ENCODE measurements at places on chromosomes 1 and 21.

DNA sequence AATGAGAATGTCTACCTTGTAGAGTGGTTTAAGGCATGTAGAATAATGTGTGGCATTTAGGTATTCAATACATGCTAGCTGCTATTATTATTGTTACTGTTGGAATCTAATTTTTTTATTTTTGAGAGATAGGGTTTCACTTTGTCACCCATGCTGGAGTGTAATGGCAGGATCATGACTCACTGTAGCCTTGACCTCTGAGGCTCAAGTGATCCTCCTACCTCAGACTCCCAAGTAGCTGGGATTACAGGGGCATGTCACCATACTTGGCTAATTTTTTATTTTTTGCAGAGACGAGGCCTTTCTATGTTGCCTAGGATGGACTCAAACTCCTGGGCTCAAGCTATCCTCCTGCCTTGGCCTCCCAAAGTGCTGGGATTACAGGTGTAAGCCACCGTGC, 61.9 kb downstream of the EPB41 start:
- no peak for DNase-seq

DNA sequence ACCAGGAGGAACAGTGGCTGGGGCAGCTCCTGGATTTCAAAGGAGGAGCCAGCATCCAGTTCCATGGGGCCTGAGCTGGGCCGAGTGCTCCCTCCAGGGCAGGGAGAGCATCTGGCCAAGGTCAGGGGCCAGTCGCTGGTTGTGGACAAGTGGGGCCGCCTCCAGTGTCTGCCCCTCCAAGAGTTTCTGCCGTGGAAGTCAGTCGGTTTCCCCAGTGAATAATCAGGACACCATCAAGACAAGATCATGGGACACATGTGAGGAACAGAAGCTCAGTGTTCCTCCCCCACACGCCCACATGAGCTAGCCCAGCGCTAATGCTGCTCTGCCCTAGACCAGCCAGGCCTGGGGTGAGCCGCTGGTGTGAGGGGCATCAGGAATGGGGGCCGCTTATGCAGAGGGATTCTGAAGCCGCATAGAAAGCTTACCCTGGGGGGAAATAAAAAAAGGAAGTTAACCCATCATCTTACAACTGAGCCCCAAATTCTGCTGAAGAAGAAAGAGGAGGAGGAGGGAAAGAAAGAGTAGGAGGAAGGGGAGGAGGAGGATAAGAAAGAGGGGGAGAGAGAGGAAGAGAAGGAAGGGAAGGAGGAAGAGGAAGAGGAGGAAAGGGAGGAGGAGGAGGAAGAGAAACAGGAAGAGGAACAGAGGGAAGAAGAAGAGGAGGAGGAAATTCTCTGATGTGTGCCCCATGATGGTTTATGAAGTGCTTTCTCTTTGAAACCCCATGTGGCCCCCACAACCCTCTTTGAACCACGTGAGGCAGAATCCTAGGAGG, 198.4 kb downstream of the MATN1 start:
- no peak for DNase-seq

GRCh38 chr1:219587401-219587800, 25.5 kb downstream of the ZC3H11B start:
- DNase-seq, result no peak

GRCh38 chr1:183635099-183635605, 431 bp downstream of the ARPC5 start:
- DNase-seq, result peak; percentile 9

GRCh38 chr1:75198761-75199160, 64.6 kb downstream of the LHX8 start:
- DNase-seq, result no peak

GRCh38 chr1:13829152-13829769, 129.3 kb downstream of the PRDM2 start:
- DNase-seq, result no peak

GRCh38 chr1:37255136-37255795, 219.1 kb upstream of the ZC3H12A start:
- no peak for DNase-seq

GRCh38 chr1:241847796-241848685, at the start of gene EXO1:
EXO1 (plus strand) TSS chr1:241848204; CDS start chr1:241850426, 2,222 bp downstream.
- DNase-seq, result peak; percentile 95

GRCh38 chr1:21335750-21336224, 45.5 kb upstream of the ECE1 start:
- no peak for DNase-seq

DNA sequence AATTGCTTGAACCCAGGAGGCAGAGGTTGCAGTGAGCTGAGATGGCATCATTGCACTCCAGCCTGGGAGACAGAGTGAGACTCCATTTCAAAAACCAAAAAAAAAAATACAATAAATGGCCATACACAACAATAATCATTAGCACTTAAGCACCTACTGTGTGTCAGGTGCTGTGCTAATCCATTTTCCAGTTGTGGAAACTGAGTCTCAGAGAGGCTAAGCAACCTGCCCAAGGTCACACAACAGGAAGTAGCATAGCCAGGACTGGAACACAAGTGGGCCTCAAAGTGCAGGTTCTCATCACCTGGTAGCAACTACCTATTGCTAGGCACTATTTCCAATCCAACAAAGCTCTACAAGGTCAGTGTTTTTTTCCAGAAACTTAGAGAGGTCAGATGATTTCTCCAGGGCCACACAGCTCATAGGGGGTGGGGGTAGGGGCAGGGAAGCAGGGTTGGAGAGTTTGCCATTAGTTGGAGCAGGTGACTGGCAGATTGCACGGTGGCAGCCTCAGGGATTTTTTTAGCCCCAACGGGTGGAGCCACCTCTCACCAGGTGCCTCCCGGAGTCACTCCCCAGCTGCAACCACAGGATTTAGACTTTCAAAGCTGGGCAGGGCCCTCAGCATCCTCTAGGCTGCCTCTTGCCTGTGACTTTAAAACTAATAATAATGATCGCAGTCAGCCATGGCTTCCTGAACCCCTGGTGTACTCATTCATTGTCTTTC, 52.5 kb upstream of the ID3 start:
- peak; percentile 71 for DNase-seq

- no peak for DNase-seq
Observed at GRCh38 chr1:92583821-92584760, 97.4 kb upstream of the GFI1 start.

DNA sequence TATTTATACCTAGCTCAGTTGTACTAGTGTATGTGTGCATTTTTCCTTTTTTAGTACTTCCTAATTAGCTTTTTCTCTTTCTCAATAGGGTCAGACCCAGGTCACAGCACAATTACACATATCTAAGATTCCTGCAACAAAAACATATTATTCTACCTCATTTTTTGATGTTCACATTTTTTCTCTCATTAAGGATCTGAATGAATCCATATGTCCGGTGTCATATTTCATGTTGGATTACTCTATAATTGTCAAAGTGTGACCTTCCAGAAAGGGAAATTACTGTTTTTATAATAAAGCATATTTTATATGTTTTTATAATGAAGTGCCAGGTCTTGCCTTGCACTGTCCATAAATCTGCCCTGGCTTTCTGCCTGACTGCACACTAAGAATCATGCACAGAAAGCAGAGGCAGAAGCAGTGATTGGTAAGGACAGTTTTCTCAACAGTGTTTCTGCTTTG, 143.7 kb downstream of the KCNT2 start:
- DNase-seq, result no peak

GRCh38 chr1:24980836-24981630, 51.0 kb upstream of the RUNX3 start:
- no peak for DNase-seq

- no peak for DNase-seq
Observed at GRCh38 chr1:109273570-109274288, 9.2 kb downstream of the PSRC1 start.

DNA sequence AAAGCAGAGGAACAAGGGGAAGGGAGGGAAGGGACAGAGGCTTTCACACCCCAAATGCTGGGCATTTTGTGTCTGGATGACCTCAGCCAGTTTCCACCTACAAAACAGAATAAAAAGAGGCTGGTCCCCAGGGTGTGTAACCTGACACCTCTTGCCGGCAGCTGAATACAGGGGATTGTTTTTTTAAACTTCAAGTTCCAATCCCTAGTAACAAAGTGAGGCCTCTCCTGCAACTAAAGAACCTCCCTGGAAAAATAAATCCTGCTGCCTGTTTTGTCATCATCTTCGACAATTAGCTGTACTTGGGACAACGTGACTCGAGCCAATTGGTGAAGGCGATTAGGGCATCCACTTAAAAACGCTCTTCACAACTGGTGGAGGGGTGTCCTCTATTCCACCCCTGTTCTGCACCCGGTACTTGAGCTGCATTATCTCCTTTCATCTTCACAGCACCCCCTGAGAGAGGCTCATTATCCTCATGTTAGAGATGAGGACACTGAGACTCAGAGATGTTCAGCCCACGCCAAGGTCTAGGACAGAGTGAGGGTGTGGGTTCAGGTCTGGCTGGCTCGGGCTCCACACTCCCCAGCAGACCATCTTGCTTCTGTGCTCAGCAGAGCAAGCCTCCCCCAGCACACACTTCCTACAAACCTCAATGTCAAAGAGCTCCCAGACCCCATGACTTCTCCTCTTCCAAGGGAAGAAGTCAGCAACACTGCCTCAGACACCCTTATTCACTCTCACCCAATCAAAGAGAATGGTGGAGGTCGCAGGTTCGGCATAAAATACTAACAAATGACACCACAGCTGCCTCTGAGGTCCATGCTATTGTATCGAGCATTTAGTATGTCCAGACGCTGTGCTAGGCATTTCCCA, 15.2 kb downstream of the ITPKB start:
- no peak for DNase-seq

GRCh38 chr1:165675794-165676193, 22.6 kb downstream of the ALDH9A1 start:
- DNase-seq, result no peak

- no peak for DNase-seq
Observed at GRCh38 chr1:18923756-18924211, 21.4 kb upstream of the ALDH4A1 start.

GRCh38 chr1:94316836-94317789, 79.7 kb upstream of the ARHGAP29 start:
- no peak for DNase-seq

DNA sequence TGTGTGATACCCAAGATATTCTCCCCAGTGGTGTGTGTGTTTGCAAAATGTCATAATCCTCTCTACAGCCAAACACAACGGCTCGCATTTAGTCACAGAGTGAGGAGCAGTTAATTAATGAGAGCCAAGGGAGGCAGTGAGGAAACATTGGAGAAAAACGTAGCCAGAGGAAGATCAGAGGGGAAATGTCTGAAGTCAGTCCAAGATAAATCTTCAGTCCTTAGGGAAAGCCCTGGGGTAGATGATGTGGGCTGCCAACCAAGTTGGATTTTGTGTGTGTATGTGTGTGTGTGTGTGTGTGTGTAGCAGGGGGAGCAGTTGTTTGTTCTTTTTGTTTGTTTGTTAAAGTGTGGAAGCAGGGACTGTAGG, 201.0 kb upstream of the PTBP2 start:
- DNase-seq, result no peak

GRCh38 chr1:235206533-235207208, 45.6 kb upstream of the RBM34 start:
- peak; percentile 56 for DNase-seq

DNA sequence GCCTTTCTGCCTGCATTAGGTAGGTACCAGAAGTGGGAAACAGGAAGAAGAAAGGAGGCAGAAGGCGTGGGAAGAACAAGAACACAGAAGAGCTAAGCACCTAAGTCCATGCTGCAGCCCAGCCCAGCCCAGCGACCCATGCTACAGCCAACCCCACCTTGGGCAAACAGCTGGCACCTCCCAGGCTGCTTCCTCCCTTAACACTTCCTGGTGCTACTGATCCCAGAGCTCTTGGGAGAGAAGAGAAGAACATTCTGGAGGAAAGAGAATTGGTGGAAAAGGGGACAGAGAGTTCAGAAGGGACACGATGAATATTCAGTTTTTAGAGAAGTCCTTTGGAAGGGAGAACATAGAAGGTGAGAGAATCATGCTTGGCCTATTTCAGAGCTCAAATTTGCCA, 28.5 kb downstream of the PLEKHA6 start:
- DNase-seq, result no peak

DNA sequence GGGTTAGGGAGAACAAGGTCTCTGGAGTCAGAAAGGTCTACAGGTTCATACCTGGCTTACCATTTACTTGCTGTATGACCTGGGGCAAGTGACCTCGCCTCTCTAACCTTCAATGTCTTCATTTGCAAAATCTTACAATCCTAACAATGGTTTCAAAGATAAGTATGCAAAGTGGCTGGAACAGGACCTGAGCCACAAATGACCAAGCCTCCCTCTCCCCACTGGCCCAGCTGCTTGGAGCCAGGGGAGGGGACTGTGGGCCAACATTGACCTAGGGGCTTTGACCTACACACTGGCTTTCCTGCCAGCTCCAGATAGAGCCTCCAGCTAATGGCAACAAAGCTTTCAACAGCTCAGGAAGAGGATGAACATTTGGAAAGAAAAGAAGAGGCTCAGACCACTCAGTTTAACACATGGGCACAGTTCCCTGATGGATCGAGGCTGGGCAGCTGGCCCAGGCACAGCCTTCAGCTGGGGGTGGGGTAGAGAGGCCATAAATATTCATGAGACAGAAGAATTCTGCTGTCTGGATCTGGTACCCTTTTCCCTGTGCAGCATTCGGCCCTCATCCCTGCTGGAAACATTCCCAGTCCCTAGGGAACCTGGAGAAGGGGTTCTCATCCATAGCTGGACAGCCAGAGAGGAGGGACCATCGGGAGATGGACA, 12.9 kb downstream of the PTAFR start:
- DNase-seq, result no peak

GRCh38 chr21:43942201-43942600, 69.9 kb upstream of the TRAPPC10 start:
- no peak for DNase-seq

- DNase-seq, result no peak
Observed at GRCh38 chr21:40373761-40374160, 473.2 kb downstream of the DSCAM start.

- no peak for DNase-seq
Observed at GRCh38 chr21:45424854-45425795, 20.2 kb downstream of the COL18A1 start.

DNA sequence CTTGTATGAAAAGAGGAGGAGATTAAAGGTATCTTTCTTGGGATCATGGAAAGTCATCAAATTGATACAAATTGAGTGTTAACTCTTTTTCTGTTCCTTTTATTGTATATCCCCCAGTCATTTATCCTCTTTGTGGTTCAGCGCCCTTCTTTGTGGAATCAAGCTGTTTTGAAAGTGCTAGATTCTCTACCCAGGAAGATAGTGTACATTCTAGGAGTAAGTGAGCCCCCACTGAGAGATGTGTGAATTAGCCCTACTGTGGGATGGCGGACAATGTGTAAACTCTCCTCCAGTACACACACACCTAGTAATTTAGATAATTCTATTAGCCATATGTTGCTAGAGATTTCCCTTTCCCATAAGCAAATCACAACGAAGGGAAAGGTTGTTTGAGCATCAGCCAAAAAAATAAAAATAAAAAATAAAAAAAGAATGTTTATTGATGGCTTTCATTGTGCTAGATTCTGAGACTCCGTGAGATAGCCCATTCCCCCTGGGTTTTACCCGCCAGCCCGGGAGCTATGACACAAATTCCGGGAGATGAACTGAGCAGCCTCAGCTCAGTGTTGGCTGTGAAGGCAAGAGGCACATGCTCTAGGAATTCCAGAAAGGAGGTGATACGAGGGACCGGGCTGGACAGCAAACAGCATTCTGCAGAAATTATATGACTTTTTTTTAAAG, 378.4 kb upstream of the RUNX1 start:
- no peak for DNase-seq

- no peak for DNase-seq
Observed at GRCh38 chr1:212762839-212763238, 28.7 kb downstream of the NSL1 start.

GRCh38 chr1:10900691-10901090, 104.2 kb upstream of the CASZ1 start:
- no peak for DNase-seq

GRCh38 chr1:36172983-36173382, 17.0 kb downstream of the MAP7D1 start:
- DNase-seq, result no peak

- DNase-seq, result no peak
Observed at GRCh38 chr1:26281091-26281958, 1.4 kb downstream of the SH3BGRL3 start.

Measured in CD4-positive, alpha-beta T cell (primary cell).